ENCODE measurements at places on chromosomes 6 and 20. TPM values are rescaled to one million over a fixed set of nuclear protein-coding genes. Genes with fewer than 3 reads are reported as not detected.

The HLA-DPA1 gene
- total RNA-seq, result 0.50 TPM

The PLAGL1 gene
- 20.3 TPM for total RNA-seq

The SPTLC3 gene
- 5.6 TPM for total RNA-seq

The ULBP3 gene
- 14.7 TPM for total RNA-seq

The BPIFA1 gene
- total RNA-seq, result not detected

The DOK5 gene
- 0.82 TPM for total RNA-seq

The KHDC1L gene
- total RNA-seq, result not detected

The SLCO4A1 gene
- 0.43 TPM for total RNA-seq

- DNase-seq, result peak; percentile 57
Measured at GRCh38 chr6:116682334-116682712, 1.3 kb downstream of the KPNA5 start.

- DNase-seq, result no peak
Measured at GRCh38 chr20:10178091-10178490, 40.5 kb upstream of the SNAP25 start.

DNA sequence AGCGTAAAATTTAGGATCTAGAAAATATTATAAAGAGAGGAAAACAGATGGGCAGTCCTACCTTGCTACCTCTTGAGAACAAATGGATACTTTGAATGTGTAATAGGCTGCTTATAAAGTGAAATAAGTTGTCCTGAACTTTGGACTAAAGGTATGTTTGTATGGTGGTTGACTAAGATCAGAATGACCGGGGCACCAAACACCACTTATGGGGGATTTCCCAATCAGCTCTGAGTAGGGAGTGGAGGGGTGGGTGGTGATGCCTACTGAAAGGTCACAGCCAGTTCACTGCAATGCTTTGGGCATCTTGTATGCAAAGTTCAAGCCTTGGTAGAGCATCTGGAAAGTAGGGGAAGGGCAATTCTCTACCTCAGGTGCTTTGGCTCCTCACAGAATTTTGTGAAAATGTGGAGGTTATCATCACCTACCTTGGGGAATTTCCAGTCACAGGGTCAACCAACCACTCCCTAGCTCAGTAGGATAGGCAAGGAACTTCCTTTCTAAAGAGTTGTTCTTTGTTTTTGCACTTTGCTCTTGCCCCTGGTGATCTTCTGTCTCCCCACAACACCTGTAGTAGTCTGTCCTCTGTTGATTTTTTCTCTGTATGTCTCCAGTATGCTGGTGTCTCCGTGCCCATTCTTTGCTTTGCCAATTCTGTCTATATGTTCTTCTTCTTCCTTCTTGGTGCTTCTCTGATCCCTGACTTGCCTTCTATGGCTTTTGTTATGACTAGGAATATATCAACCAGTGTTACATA, at the start of gene TRIM31:
Gene TRIM31, minus strand, starts transcription at position 88 of the 757 bp plus-strand sequence. CDS start 285 bp downstream, outside the sequence.
- no peak for DNase-seq

GRCh38 chr6:90249458-90249857, 47.2 kb downstream of the BACH2 start:
- no peak for DNase-seq

GRCh38 chr6:26556263-26557070, 18.3 kb downstream of the HMGN4 start:
- peak; percentile 91 for DNase-seq

DNA sequence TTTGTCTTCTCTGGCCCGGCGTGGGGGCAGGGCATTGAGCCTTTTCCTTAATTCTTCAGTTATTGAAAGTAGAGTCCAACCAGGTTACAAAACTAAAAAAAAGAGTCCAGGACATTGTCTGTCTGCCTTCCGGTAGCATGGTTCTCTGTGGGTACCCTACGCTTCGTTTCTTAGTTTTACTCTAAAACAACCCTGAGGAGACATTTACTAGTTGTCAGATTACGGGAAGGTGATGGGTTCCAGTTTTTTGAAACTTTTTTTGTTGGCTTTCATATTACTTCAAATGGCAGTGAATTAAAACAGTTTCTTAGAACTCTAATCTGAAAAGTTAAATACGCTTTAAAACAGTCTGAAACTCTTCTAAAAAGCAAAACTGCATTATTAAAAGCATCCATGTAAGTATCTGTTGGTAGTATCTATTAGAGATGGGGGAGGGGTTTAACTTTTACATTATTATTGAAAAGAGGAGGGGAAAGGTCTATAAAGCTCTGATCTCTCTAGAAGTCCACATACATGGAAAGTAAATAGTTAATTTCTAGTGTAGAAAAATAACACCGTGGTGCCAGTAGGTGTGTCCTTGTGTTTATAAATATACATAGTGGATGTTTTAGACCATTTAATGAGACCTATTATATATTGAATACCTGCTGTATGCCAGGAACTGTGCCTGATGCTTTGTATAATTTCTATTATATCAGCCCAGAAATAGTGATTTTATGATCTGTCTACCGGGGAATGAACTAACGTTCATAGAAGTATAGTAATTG, 2.2 kb downstream of the BICRAL start:
- DNase-seq, result no peak

DNA sequence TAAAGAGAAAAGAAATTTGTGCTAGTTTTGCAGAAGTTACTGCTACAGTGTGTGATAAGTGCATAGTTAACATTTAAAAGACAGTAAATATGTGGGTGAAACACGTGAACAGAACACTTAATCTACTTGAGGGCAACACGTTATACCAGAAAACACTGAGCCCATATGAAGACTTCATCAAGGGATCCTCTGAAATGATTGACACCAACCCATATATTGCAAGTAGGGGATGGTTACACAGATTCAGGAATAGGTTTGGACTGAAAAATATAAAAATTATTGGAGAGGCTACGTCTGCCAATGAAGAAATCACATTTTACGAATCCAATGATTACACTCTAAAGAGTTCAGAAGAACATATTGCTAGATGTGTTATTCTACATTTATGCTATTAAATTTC, 185.6 kb downstream of the GPX5 start:
- no peak for DNase-seq

DNA sequence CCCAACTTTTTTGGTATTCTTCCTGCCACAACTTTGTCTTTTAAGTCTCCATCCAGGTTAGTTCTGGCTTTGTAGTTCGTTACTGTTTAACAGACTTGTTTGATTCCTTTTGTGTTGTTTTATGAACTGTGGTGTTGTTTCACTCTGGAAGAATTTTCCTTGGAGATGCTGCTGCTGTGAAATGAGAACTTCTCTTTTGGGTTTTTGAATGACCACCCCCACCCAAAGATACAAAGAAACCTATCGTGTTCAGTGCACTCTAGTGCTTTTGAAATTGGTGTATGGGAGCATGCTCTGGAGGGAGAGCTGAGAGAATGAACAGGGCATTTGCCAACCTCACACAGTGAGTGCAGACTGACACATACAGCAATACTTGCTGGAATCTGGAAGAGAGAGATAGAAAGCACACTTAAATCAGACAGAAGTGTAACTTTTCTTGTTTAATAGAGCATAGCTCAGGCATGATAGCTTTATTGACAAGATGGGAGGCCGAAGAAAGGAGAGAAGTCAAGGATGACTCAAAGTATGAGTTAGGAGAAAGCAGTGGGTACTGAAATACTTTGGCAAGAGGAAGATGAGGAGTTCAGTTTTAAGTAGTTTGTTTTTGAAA, 293.1 kb downstream of the SOX4 start:
- DNase-seq, result peak; percentile 68

GRCh38 chr20:58559368-58559729, 44.1 kb upstream of the APCDD1L start:
- DNase-seq, result no peak

- DNase-seq, result peak; percentile 54
Measured at GRCh38 chr6:125182237-125183008, 28.9 kb downstream of the TPD52L1 start.

DNA sequence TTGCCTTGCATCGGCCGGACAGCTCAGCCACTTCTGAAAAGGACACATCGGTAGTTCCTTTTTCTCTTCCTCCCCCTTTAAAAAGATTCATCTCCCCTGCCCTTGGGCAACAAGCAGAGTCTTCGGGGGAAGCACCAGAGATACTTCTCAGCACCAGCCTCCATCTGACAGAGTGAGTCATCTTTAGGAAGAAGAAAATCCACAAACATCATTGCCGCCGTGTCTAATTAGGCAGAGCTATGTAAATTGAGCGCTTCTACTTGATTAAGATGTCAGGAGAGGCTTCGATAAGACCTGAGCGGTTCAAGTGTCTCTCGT, 186.4 kb downstream of the TAF4 start:
- no peak for DNase-seq

- DNase-seq, result peak; percentile 26
Measured at GRCh38 chr6:55069132-55069781, 105.1 kb upstream of the HCRTR2 start.

DNA sequence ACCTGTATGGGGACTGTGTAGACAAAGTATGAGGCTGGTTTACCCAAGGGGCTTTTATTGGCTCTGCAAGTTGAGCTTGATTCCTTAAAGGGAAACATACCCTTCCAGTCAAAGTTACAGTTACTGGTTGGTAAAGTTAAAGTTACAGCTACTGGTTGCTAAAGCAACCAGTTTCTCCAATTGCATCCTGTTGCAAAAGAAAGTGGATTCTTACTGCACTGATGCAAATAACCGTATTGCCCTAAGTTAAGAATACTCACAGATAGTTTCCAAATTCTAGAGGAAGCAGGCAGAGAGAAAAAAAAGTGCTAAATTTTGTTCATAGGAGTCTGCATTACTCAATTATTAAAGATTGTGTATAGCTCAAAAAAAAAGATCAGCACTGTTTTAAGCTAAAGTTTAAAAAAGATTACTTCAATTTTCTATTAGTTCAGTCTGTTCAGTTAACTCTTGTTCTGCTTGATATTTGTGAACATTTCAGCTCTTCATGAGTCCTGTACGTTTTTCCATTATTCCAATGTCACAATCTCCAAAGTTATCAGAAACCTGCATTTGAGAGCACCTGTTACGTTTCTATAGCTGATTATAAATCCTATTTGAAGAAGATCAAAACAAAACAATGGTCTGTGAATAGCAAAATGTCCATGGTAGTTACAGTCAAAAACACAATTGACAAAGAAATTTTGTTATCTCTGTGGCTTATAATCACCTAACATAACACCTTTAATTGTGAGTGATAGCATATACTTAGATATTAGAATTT, 8.6 kb upstream of the IL22RA2 start:
- no peak for DNase-seq

GRCh38 chr20:31969991-31970390, 2.0 kb downstream of the XKR7 start:
- DNase-seq, result no peak

GRCh38 chr6:158649289-158650143, at the start of gene SYTL3:
TSS of gene SYTL3 (plus strand) at chr6:158650054. CDS start at chr6:158663269, 13,215 bp downstream.
- peak; percentile 86 for DNase-seq

- DNase-seq, result no peak
Measured at GRCh38 chr6:10550764-10551163, 29.6 kb downstream of the GCNT2 start.

DNA sequence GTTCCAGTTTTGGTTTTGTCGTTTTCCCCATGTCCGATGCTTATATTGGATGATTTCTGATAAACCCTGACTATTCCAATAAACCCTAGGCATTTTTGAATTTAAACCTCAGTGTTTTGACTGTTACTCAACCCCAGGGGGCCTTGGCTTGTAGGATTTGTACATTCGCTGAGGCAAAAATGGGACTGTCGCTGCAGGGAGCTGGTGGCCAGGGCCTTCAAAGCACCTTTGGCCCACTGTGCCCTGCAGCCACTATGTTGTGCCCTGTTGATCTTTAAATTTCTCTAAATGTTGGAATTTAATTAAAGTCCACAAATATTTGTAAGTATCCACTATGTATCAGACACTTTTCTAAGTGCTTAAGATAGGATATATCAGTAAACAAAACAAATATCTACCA, 9.5 kb upstream of the NOL7 start:
- DNase-seq, result no peak

DNA sequence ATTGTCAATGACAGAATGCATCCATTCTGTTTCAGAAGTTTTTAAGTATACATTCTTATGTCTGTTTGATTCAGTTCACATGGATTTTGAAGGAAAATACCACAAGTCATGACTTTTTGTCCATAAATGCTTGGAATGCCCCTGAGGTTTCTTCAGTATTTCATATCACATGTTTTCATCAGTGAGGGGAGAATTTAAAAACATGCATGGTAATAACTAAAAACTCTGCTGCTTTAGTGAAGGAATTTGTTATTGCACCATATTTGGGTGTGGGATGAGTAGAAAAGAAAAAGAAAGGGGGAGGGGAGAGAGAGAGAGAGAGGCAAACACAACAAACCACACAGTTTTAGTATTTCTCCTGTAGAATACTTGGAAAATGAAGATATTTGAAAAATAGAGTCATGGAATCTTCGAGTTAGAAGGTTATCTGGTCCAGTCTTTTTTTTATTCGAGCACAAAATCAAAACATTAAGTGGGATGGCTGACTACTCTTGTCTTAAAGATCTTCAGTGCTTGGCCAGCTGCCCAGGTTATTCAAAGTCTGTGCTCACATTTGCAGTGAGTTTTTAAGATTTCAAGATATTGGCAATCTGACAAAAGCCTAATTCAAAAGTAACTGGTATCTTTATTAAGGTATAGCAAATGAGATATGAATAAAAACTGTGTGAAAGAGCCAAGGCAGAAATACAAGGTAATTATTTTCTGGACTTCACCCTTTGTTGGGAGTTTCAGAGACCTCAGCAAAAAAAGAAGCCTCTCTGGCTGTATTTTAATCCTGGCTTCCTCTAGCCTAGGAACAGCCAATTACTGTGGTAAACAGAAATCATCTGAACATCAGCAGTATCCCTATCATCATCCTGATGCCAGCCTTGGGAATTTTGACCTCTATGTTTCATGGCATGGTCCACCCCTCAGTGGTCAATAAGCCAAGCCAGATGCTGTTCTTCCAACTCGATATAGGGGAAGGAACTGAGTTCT, 687.9 kb upstream of the CITED2 start:
- DNase-seq, result peak; percentile 99

DNA sequence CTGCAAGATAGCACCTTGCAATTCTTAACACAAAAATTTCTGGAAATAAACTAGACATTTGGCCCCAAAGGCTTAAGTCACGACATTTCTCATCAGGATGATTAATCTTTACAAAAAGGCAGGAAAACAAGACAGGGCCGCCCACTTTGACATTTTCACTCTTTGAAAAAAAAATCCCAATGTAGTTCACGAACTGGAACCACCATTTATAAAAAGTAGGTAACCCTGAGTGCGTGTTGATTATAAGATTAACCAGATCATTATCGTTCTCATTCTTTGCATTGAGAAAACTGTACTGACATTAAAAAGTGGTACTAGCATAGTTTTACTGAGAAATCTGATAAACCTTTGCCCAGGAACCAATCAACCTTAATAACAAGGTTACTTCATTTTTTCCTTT, 108.8 kb downstream of the HUS1B start:
- no peak for DNase-seq

All from astrocyte (in vitro differentiated cells and primary cell).